Activated CD8-positive, alpha-beta T cell treated with anti-CD3 and anti-CD28 coated beads for 36 hours (primary cell): ENCODE measurements at places on chromosomes 13 and 19.
A peak's percentile ranks its signal among the peaks of the same experiment; 100 is the strongest.

DNA sequence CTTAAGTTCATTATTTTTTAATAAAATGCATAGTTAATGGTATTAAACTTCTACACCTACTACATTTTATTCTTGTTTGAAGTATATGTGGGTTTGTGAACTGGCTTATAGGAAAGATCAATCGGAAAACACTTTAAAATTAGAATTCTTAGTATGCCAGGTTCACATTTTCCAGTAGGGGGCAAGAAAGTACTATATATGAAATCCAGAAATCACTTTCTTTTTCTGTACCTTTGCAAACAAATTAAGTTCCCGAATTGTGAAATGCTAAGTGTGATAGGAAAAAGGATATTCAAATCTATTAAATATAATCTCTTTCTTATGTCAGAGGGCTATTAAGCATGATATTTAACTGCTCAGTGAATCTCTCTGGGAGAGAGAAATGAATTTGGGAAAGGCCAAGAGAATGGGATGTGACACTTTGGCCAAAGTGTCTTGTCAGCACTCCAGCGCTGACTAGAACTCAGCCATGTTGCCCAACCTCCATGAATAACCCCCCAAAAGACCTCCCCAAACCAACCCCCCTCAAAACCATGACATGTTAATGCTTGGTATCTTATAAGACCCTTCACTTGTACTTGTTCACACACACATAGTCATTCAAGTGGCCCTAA, 122.6 kb upstream of the SLC10A2 start:
- H3K27ac ChIP-seq = no peak overlapping the region
- no peaks in the 10 kb centered on the region for H3K4me1 ChIP-seq
- DNase-seq = no peak
- H3K4me3 ChIP-seq = no peak overlapping the region

- no peak overlapping the region for H3K27ac ChIP-seq
- H3K27me3 ChIP-seq = peaks cover 9% of the 10 kb centered on the region
- H3K36me3 ChIP-seq = no peaks in the 10 kb centered on the region
- no peak overlapping the region for H3K4me3 ChIP-seq
- DNase-seq = no peak
- no peaks in the 10 kb centered on the region for H3K4me1 ChIP-seq
Observed at GRCh38 chr13:95630593-95630992, 13.9 kb downstream of the DZIP1 start.

DNA sequence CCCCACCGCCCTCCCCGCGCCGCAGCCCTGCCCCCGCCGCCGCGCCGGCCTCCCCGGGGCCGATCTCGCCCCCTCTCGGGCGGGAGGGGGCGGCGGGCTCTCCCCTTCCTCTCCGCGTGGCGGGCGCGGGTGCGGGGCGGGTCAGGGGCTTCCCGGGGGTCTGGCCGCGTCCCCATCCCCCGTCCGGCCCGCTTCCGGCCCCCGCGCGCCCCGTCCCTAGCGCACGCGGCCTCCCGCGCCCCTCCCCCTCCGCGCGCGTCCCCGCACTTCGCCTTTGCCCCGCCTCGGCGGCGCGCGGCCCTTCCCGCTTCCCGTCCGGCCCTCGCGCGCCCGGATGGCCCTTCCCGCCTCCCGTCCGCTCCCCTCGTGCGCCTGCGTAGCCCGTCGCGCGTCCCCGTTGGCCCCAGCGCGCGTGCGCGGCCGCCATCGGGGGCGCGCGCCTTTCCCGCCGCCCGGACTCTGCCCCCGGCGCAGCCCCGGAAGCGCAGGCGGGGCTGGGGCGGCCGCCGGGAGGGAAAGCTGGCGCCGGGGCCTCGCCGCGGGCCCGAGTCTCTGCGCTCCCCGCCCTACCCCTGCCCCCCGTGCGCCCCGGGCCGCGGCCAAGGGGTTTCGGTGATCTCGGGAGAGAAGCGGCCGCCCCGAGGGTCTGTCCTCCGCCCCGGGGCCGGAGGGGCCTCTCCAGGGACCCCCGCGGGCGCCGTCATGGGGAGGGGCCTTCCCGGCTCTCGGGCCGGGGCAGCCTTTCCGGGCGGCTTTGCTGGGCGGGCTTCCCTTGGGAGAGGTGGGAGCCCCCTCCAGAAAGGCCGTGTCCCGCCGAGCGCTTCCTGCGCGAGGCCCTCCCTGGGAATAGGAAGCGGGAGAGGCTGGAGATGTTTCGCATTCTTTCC, 519 bp downstream of the PTBP1 start:
- H3K4me3 ChIP-seq = peak overlapping the region; percentile 88
- no peaks in the 10 kb centered on the region for H3K27me3 ChIP-seq
- peaks cover 44% of the 10 kb centered on the region for H3K36me3 ChIP-seq

- no peak overlapping the region for H3K4me3 ChIP-seq
- no peaks in the 10 kb centered on the region for H3K27me3 ChIP-seq
- H3K27ac ChIP-seq = no peak overlapping the region
- no peak for DNase-seq
- H3K4me1 ChIP-seq = no peaks in the 10 kb centered on the region
- no peaks in the 10 kb centered on the region for H3K36me3 ChIP-seq
Observed at GRCh38 chr13:53136554-53137215, 108.1 kb downstream of the OLFM4 start.

DNA sequence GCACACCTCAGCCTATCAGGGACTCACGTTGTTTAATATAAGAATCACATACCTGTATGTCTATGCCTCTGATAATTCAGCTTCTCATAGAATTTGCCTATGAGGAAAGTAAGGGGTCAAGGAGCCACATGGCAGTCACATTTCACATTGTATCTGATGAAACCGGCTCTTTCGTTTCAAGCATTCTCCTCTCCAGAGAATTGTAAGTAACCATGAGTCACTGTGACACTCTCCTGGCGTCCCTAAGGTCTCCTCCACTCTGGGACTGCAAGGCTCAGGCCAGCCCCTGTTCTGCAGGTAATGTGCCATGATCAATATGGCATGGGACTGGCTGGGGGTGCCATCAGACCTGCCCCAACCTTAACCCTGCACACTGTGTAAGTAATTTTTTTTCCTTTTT, 503.3 kb downstream of the COG6 start:
- H3K36me3 ChIP-seq = no peaks in the 10 kb centered on the region
- no peak overlapping the region for H3K27ac ChIP-seq
- no peak for DNase-seq
- no peaks in the 10 kb centered on the region for H3K27me3 ChIP-seq

DNA sequence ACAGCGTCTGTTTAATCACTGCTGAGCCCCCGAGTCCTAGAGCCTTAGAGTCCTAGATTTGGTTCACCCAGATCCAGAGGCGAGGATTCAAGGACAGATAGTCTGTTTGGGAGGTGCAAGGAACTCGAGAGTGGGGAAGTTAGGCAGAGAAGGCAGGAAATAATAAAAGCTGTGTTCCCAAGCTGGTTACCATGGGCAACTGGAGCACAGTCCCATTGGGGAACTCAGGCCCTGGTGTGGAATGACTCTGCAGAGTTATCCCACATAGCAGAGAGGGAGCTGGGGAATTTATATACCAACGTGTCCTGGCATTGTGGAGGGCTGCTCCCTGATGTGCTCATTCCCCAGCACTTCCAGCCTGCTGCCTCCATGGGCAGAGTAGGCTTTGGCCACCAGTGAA, 9.7 kb downstream of the IGSF23 start:
- peaks cover 3% of the 10 kb centered on the region for H3K27me3 ChIP-seq
- H3K36me3 ChIP-seq = no peaks in the 10 kb centered on the region
- no peak overlapping the region for H3K4me3 ChIP-seq
- H3K27ac ChIP-seq = no peak overlapping the region
- H3K4me1 ChIP-seq = no peaks in the 10 kb centered on the region
- DNase-seq = no peak

DNA sequence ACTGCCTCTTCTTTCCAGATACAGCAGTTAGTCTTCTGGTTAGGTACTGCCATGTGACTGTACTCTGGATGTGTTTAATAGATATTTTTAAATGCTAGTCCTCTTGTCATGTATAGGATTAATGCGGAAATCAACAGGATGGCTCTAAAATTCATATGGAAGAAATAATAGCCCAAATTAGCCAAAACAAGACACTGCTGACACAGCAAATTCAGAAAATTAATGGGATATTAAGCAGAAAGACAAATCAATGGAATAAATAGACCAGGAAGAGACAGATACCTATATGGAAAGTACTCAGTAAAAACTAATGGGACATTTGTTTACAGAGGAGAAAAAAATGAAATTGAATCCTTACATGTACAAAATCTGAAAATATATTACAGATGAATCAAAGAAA, 679.3 kb upstream of the PCDH20 start:
- no peaks in the 10 kb centered on the region for H3K36me3 ChIP-seq
- DNase-seq = no peak
- H3K4me1 ChIP-seq = no peaks in the 10 kb centered on the region
- H3K27ac ChIP-seq = no peak overlapping the region
- no peaks in the 10 kb centered on the region for H3K27me3 ChIP-seq

GRCh38 chr13:63910511-63910910, 2494.9 kb upstream of the PCDH20 start:
- no peak overlapping the region for H3K27ac ChIP-seq
- H3K27me3 ChIP-seq = no peaks in the 10 kb centered on the region
- no peaks in the 10 kb centered on the region for H3K4me1 ChIP-seq
- DNase-seq = no peak
- H3K4me3 ChIP-seq = no peak overlapping the region

DNA sequence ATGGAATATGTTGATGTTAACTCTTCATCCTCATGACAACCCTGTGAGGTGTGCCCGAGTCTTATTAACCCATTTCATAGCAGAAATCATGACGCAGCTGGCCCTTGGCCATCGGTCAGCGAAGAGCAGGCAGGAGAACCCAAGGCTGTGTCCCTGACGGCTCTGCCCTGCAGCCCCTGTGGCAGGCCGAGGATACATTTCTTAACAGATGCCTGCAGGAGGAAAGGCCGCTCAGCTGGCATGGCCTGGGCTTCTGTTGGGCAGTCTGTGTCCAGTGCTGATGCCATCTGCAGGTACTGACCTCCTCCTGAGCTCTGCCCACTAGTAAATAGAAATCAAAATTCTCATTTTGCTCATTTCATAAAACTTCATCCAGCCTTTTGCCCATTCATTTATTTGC, 35.4 kb upstream of the MCF2L start:
- H3K27me3 ChIP-seq = peaks cover 24% of the 10 kb centered on the region
- no peak for DNase-seq
- H3K36me3 ChIP-seq = no peaks in the 10 kb centered on the region
- H3K4me3 ChIP-seq = no peak overlapping the region

DNA sequence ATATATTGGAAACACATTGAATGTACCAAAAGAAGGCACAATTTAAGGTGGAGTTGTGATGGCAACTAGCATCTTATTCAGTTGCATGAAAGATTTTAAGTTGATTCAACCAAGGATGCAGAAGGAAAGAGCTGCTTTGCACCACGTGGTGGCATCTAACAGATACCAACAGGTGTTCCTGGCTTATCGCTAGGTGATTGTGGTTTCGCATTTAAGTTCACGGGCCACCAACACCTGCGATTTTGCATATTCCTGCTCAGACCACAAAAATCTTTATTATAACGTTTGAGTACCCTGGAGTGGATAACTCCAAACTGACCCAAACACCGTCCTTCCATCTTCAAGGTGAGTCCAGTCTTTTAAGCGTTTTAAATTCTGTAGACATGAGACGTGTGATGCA, 45.3 kb downstream of the RGCC start:
- H3K36me3 ChIP-seq = peaks cover 6% of the 10 kb centered on the region
- no peaks in the 10 kb centered on the region for H3K27me3 ChIP-seq
- H3K27ac ChIP-seq = no peak overlapping the region
- no peak overlapping the region for H3K4me3 ChIP-seq
- peak; percentile 41 for DNase-seq

DNA sequence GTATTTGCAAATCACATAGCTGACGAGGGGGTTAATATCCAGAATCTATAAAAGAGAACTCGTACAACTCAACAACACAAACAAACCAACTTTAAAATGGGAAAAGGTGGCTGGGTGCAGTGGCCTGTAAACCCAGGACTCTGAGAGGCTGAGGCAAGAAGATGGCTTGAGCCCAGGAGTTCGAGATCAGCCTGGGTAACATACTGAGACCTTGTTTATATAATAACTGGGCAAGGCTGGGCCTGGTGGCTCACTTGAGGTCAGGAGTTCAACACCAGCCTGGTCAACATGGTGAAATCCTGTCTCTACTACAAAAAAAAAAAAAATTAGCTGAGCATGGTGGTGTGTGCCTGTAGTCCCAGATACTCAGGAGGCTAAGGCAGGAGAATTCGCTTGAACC, 21.8 kb upstream of the TM6SF2 start:
- DNase-seq = no peak
- H3K27ac ChIP-seq = no peak overlapping the region
- H3K4me3 ChIP-seq = no peak overlapping the region
- no peaks in the 10 kb centered on the region for H3K27me3 ChIP-seq

- no peak overlapping the region for H3K4me3 ChIP-seq
- H3K36me3 ChIP-seq = no peaks in the 10 kb centered on the region
- no peak overlapping the region for H3K27ac ChIP-seq
- peaks cover 7% of the 10 kb centered on the region for H3K4me1 ChIP-seq
Observed at GRCh38 chr13:75514080-75514995, 23.3 kb downstream of the COMMD6 start.

DNA sequence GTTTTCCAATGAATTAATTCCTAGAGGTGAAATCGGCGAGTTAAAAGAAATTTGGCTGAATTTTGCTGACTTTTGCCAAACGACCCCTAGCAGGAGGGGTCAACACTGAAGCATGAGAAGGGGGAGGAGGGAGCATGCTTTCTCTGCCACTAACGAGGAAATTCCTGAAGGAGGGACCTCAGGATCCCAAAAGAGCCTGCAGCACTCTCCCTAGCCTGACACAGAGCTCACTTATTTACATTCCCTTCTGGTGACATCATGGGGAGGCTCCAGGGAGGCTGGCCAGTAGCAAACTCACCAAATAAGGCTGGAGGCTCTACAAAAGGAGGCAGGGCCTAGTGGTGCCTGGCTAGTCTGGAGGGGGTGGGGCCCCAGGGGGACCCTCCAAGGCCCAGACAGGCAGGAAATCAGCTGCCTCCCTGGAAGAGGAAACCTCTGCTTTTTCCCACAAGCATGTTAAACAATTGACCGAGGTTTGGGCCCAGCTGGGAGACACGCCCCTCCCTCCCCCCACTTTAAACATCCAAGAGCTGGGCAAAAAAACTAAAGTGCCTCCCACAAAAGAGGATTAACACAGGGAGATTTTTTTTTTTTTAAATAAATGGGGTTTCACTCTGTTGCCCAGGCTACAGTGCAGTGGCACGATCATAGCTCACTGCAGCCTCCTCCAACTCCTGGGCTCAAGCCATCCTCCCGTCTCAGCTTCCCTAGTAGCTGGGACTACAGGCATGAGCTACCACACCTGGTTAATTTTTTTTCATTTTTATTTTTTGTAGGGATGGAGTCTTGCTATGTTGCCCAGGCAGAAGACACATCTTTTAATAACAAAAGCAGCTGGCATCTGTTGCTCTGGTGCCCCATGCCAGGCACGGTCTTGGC, 2.1 kb downstream of the DAPK3 start:
- no peak for DNase-seq
- H3K27me3 ChIP-seq = no peaks in the 10 kb centered on the region
- H3K4me3 ChIP-seq = peak overlapping the region; percentile 35
- no peak overlapping the region for H3K27ac ChIP-seq
- H3K4me1 ChIP-seq = peaks cover 24% of the 10 kb centered on the region
